Esophagus mucosa (tissue), 1 donor: ENCODE measurements at places on chromosomes 5 and 9. TPM values are rescaled to one million over a fixed set of nuclear protein-coding genes. Genes with fewer than 3 reads are reported as not detected.

DDX4 gene
- not detected for total RNA-seq

SPATA31D1 gene
- total RNA-seq, result not detected

IL4 gene
- total RNA-seq, result not detected

PCDHA3 gene
- total RNA-seq, result not detected

PHF24 gene
- 0.48 TPM for total RNA-seq

ABO gene
- 7.3 TPM for total RNA-seq

UHRF2 gene
- 19.6 TPM for total RNA-seq

GRCh38 chr5:65047948-65048690 lies 279.4 kb downstream of the CWC27 start:
- no peak for ATAC-seq

DNA sequence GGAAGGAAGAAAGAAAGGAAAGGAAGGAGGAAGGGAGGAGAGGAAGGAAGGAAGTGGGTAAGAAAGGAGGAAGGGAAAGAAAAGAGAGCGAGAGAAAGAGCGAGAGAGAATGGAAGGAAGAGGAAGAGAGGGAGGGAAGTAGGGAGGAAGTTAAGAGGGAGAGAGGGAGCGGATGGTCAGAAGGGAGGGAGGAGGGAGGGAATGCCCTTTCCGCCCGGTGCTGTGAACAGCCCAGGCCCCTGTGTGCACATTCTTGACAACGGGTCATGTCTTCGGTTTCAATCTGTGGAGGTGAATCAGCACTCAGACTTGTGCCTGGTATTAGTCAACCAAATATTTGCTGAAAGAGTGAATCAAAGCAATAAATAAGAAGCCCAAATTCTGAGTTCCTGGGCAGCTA lies 39.2 kb downstream of the PRUNE2 start:
- no peak for ATAC-seq

DNA sequence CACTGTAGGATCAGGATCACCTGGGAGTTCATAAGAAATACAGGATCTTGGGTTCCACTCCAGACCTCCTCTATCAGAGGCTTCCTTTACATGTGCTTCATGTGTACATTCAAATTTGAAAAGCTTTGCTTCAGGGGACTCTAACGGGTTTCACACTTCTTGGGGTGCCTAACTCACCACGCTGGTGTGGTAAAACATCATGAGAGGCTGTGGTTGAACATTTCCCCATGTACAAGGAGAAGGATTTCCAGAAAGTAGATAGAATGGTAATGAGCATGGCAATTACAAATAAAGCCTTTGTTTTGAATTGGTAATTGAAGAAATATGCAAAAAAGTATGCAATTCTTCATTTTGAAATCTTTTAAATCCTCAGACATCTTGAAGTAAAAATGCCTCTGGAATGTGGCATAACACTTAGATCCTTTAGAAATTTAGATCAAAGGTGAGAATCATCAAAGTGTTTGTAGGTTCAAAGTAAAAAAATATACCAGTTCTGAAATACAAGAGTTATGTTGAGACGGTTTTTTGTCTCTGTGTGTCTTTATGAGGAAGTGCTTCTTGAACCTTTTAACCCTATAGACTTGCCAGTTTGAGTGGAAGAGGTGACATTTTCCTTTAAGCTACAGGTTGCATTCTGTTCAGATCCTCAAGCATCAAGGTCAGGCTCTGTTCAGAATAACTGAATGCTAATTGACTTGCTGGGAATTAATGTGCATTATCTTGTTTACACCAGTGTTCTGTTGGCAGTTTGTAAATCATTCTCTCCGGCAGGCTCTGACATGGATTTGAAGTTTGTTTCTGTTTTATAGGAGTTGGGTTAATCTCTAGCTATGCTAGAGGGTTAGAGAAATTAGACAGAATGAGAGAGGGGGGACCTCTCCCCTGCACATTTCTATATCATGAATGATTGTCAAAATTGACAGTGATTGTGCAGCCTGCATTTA lies 415.3 kb downstream of the MAN2A1 start:
- ATAC-seq, result no peak

DNA sequence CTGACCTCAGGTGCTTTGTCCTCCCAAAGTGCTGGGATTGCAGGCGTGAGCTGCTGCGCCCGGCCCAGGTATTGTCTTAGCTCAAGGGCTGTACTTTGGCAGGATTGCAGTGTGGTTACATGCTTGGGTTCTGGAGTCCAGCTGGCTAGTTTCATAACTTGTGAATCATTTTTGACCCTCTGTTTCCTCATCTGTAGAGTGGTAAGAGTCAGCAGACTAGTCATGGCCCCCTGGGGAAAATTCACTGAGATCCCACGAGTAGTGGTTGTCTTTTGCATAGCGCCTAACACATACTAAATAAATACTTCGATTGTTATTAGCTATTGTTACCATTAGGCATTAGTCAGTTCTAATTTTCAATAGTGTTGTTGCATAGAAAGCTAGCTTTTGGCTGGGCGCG lies 14.3 kb downstream of the PTPA start:
- peak; percentile 85 for ATAC-seq

DNA sequence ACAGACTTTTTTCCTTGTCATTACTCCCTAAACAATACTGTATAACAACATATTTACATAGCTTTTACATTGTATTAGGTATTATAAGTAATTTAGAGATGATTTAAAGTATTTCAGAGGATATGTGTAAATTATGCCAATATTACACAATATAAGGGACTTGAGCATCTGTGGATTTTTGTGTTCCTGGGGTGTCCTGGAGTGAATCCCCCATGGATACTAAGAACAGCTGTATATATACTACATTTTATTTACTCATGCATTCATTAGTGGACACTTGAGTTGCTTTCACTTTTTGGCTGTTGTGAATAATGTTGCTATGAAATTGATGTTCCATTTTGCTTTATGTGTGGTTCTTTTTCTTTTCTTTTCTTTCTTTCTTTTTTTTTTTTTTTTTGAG lies 348.8 kb downstream of the SH3GL2 start:
- ATAC-seq, result no peak

GRCh38 chr9:76617497-76618175 lies 146.6 kb upstream of the PCA3 start:
- no peak for ATAC-seq

GRCh38 chr5:132250547-132250946 lies 6.9 kb upstream of the PDLIM4 start:
- no peak for ATAC-seq

DNA sequence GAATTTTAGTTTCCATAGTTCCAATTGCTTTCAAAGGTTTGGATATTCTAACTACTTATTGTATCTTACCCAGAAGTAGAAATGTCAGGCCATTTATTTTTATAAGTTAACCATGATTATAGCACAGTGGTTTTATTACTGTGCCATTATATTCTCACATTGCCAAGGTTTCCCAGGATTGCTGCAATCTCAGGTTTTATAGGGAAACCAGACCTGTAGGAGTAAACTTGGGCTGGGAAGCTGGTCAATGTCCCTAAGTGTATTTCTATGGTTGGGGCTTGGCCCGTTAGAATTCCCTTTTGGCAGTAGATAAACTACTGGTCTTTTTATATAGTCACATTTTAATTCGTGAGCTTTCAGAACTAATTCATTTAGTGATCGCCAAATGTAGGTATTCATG lies 396.6 kb upstream of the KCNN2 start:
- no peak for ATAC-seq
